Stimulated activated CD4-positive, alpha-beta T cell treated with anti-CD3 and anti-CD28 coated beads, Interleukin-12 subunit alpha, Interleukin-12 subunit beta, amount 100 ng/mL, for 4 hours (primary cell): ENCODE measurements at places on chromosomes 16 and 17.

GRCh38 chr16:86088816-86089215, 189.9 kb downstream of the IRF8 start:
- DNase-seq, result no peak

DNA sequence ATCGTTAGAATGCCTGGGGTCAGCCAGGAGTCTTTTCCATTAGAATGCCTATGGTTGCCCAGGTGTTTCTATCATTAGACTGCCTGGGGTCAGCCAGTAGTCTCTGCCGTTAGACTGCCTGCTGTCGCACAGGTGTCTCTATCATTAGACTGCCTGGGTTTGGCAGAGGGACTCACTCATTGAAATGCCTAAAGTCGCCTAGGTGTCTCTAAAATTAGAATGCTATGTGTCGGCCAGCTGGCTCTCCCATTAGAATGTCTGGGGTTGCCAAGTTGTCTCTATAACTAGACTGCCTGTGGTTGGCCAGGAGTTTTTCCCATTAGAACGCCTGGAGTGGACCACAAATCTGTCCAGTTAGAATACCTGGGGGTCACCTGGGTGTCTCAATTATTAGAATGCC, 2266.5 kb downstream of the TP53TG3F start:
- no peak for DNase-seq

DNA sequence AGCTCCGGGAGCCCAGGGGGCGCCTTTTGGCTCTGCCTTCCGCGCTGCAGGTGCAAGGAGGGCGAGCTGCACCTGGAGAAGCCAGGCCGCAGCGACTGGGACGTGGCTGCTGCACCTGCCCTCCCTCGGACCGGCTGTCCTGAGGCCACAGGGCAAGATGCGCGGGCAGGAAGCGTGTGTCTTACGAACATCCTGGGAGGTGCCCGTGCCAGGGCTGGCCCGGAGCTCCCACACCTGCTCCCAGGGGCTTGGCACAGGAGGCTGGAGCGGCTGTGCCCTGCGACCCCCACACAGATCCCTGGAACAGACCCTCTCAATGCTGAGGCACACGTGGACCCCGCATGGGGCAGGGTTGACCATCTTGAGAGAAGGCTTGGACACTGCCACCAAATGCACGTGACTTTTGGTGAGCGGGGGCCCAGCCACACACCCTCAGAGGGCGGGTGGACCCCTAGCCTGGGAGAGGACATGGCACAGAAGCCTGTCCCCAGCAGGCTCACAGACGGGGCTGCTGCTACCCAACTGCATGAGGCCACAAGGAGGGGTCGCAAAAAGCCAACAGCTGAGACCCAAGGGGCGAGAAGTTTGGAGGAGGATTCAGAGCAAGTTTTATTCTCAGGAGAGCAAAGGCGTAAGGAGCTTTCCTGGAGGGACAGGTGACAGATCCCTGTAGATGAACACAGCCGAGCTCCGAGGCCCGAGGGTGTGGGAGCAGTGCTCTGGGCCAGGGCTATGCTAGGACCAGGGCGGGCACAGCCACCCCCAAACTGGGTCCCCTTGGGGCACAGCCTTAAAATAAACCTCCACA, 11.4 kb downstream of the NDUFAF8 start:
- no peak for DNase-seq

- DNase-seq, result no peak
These were observed 16.8 kb upstream of the MAPK3 start for GRCh38 chr16:30139583-30140481.

DNA sequence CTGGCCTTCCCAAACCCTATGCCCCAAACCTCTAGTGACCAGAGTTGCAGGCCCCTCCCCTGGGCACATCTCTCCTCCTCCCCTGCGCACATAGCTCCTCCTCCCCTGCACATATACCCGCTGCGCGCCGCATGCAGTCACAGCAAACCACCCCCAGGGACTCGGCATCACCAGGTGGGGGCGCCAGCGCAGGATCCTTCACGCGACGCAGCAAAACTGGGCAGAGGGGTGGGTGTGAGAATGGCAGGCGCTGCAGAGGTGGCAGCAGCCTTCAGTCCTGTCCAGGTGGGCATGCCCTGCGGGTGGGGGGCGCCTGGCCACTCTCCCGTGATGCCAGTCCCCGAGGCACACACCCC, 5.6 kb downstream of the CORO6 start:
- DNase-seq, result peak; percentile 93
